ENCODE measurements at places on chromosomes 7 and 10.

DNA sequence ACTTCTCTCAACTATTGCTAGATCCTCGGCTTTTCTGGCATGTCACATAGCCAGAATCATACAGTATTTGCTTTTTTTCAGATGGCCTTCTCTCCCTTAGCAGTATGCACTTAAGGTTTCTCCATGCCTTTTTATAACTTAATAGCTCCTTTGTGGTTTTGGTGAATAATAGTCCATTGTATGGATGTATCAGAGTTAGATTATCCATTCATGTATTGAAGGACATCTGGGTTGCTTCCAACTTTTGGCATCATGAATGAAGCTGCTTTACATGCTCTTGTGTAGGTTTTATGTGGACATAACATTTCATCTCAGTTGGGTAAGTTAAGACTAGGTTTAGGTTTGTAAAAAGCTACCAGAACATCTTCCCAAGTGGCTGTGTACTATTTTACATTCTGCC lies 4.6 kb downstream of the ATP5F1C start:
- no peak for DNase-seq

GRCh38 chr7:135169964-135170273 lies 588 bp downstream of the CYREN start:
- DNase-seq = no peak

GRCh38 chr10:24737001-24737400 lies 13.3 kb upstream of the ARHGAP21 start:
- DNase-seq = no peak

GRCh38 chr7:121531175-121532070 lies 135.3 kb upstream of the FAM3C start:
- no peak for DNase-seq

GRCh38 chr7:151104411-151105235 lies 18.3 kb downstream of the AGAP3 start:
- DNase-seq = no peak

Measured in bone marrow (tissue), 2 donors.